ENCODE measurements at places on chromosomes 7 and 10.

DNA sequence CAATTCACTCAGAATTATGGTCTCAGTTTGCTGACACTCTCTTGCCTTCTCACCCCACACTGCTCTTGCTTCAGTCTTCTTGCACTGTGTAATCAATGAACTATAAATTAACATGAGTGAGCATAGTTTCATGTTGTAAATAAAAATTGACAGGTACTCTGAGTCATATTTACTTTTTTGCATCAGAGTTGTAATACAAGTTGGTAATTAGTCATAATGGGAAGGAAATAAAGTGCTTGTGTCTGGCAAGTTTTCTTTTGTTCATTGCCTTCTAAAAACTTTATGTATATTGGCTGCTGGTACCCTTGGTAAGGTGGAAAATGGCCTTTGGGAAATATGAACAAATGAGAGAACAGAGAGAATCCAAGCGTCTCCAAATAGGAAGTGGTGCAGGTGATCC is 169.3 kb upstream of the MAGI2 start:
- DNase-seq = no peak

- no peak for DNase-seq
Measured at GRCh38 chr7:28112883-28113540, 67.6 kb downstream of the JAZF1 start.

DNA sequence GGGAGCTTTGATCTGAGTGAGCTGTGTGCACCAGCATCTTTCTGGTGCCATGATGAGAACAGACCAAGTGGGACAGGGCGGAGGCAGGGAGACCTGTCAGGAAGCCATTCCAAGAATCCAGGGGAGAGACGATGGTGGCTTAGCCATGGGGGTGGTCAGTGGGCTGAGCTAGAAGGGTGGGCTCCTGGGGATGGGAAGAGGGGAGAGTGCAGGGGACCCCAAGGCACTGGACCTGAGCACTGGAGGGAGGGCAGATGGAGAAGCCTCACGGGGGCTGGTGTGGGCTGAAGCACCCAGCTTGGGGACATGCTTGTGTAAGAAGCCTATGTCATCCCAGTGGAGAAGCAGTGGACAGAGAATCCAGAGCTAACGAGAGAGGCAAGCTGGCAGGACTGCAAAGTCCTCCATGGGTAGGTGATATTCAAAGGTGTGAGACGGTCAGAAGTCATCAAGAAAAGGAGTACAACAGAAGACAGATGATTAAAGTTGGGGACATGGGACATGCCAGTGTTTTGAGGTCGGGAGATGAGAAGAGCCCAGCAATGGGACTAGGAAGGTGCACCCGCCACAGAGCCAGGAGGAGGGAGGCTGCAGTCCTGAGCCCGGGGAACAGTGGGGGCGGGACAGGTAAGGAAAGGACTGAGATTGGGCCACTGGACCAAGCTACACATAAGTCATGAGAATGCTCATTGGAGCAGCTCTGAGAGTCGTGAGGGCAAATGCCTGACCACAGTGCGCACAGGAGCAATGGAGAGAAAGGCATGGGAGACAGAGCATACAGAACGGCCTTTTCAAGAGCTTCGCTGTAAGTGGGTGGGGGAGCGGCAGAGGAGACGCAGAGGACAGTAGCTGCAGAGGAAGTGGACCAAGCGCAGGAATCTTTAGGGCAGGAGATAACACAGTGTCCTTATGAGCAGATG is 72.0 kb downstream of the GRID1 start:
- DNase-seq = no peak

DNA sequence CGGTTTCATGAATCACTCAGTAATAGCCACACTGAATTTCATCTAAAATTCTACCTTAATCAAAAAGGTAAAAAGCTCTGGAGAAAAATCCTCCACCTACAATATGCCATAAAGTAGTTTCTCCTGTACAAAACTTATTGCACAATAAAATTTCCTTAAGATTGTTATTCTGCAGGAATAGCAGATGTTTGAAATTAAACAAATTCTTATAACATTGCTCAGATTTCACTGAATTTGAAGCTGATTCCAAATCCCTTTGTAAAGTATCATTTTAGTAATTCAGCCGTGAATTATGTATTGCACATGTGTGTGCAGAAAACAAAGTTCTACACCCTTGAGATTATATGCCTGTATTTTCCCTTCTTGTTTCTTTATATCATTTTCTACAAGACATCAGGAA is 123.8 kb downstream of the AMPH start:
- DNase-seq = no peak

DNA sequence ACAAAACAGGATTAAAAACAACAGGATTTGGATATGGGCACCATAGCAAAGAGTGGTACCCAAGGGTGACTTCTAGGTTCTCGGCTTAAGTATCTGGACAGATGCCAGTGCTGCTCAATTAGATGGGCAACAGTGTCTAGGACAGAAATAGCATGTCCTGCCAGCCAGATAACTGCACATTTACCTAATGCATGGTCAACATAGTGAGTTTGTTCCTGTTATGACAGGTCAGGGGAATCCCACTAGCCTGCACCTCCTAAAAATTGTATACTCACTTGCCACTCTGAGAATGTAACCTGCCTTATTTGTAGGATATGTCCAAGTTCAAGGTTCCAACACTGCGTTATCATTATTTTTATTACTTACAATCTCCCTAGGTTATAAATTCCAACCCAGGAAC is 471.7 kb downstream of the GRM8 start:
- DNase-seq = no peak

Data from astrocyte of the cerebellum (primary cell).